Thoracic aorta (tissue), 2 donors: ENCODE measurements at places on chromosomes 16 and 17. TPM values are rescaled to one million over a fixed set of nuclear protein-coding genes. Genes with fewer than 3 reads are reported as not detected.

The OR4D1 gene
- total RNA-seq: not detected

GRCh38 chr17:76966486-76967181 lies 98.4 kb downstream of the MGAT5B start:
- DNase-seq: no peak

DNA sequence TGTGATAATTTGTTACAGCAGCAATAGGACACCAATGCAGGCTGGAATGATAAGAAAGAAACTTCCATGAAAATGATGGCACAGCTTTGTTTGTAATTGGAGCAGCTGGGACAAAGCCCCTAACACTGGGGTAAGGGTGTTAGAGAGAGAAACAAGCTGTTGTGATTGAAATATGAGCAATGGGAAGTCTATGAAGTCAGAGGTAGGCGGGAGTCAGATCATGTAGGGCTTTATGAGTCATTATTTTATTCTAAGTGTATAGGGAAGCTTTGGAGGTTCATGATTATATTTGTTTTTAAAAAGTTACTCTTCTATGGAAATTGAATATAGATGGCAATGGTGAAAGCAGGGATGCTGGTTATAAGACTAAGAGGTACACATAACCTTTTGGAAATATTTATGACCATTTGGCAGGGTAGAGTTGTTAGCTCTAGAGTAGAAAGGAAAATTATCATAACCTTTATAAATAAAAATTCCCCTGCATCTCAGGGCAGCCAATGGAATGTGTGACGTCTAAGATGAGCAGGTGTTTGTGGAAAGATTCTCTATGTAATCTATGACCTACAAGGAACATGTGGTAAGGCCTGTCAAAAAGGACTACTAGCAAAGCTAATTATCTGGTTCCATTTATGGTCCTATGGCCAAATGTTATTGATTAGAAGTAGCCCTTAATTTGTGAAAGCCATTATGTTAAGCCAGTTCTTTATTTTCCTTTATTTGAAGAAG lies 85.6 kb downstream of the KCNJ2 start:
- DNase-seq: no peak

The ZFHX3 gene
- total RNA-seq: 57.7 TPM

DNA sequence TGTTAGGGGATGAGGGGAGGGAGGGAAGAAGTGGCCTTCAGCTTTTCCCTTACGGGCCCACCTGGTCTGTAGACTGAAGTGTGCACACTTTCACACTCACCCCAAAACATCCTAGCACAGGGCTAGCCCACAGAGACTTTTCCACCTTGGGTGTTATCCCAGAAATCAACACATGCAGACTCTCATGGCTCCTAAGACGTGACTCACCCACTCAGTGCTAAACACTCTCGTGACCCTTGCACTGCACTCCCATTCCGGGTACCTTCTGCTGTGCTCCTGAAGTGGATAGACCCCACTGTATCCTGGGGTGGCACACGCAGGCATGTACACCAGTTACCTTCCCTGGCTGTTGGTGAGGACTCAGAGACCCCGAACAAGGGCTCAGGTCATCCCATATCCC lies 23.0 kb upstream of the ABCC3 start:
- DNase-seq: no peak

The SPNS3 gene
- total RNA-seq: not detected

The KRT36 gene
- total RNA-seq: not detected

DNA sequence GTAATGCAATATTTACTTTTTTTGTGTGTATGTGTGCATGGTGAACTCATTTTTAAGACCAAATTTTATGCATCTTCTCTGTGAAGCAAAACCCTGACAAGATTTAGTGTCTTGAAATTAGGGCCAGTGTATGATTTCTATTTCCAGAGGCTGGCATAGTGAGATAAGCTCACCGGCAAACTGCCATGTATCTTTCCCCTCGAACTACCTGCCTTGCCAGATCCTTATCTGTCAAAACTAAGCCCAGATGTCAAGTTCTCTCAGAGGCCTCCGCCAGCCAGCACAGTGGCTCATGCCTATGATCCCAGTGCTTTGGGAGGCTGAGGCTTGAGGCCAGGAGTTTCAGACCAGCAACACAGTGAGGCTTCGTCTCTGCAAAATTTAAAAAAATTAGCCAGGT lies 10.0 kb downstream of the USP32 start:
- no peak for DNase-seq

The NEUROD2 gene
- total RNA-seq: not detected

GRCh38 chr17:79273660-79274059 lies 199.0 kb downstream of the ENGASE start:
- DNase-seq: no peak

DNA sequence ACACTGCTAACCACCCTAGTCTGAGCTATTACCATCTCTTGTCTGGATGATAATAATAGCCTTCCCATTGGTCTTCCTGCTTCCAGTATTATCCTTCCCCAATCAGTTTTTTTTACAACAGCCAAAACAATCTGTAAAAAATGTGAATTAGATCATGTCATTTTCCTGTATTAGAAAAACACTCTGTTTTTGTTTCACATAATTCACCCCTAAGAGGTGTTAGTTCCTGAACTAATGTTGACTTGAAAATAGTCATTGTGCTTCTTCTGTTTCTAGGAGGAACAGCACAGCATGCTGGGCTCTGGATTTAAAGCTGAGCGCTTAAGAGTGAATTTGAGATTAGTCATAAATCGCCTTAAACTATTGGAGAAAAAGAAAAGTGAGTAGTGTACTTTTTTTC lies 20.0 kb downstream of the IST1 start:
- no peak for DNase-seq

DNA sequence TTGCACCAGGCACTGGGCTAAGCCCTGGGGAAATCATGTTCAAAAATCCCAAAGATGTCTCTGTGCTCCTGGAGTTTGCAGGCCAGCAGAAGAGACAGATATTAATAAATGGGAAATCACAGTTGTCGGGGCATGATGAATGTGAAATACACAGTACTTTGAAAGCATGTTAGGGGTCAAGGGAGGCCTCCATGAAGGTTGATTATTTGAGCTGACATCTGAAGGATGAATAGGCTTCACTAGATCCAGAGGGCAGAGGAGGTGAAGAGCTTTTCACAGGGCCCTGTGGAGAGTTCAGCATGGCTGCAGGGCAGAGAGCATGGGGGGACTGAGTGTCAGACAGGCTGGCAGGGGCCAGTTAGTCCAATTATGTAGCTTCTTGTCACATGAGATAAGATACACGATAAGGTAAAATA lies 2.6 kb downstream of the ANKRD40CL start:
- DNase-seq: no peak

- DNase-seq: no peak
These were observed 502.7 kb upstream of the HSBP1 start for GRCh38 chr16:83305092-83305491.

The MARCHF10 gene
- not detected for total RNA-seq

GRCh38 chr17:77961741-77962140 lies 3.2 kb downstream of the TNRC6C start:
- DNase-seq: no peak

- no peak for DNase-seq
These were observed 109.8 kb downstream of the GOSR1 start for GRCh38 chr17:30586818-30587595.

DNA sequence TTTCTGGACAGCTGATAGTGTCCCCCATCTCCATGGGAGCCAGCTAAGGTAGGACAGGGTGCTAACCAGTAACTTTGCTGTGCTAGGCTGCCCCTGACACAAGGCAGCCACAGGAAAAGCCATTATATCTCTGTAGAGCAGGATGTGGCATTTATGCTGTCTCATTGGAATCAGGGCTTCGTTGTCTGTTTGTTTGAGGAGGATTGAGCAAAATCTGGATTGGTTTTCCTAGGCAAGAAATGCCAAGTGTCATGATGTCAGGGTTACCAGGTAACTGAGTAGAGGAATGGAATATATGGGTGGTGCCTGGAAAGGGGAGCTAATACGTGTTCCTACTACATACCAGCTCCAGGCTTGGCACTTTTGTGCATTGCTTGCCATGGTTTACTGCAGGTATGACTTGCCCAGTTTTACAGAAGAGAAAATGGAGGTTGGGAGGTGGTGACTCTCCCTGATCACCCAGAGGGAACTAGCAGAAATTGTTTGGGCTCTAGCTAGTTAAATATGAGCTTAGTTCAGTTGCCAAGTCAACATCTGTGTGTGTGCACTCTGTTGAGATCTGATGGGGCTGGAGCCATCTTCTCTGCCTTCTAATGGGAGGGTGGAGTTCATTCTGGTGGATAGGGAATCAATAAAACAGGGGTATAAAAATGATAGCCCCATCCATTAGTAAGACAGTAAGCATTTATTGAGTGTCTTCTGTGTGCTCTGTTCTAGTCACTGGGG lies 33.9 kb downstream of the GNAO1 start:
- DNase-seq: no peak

GRCh38 chr16:89189358-89190025 lies 10.8 kb downstream of the SLC22A31 start:
- DNase-seq: no peak

The MYO18A gene
- total RNA-seq: 332 TPM

GRCh38 chr17:77801545-77802332 lies 156.8 kb upstream of the TNRC6C start:
- no peak for DNase-seq

- DNase-seq: no peak
These were observed 5.3 kb downstream of the MAF start for GRCh38 chr16:79595231-79595641.

GRCh38 chr16:49121636-49122035 lies 160.0 kb downstream of the CBLN1 start:
- DNase-seq: no peak

DNA sequence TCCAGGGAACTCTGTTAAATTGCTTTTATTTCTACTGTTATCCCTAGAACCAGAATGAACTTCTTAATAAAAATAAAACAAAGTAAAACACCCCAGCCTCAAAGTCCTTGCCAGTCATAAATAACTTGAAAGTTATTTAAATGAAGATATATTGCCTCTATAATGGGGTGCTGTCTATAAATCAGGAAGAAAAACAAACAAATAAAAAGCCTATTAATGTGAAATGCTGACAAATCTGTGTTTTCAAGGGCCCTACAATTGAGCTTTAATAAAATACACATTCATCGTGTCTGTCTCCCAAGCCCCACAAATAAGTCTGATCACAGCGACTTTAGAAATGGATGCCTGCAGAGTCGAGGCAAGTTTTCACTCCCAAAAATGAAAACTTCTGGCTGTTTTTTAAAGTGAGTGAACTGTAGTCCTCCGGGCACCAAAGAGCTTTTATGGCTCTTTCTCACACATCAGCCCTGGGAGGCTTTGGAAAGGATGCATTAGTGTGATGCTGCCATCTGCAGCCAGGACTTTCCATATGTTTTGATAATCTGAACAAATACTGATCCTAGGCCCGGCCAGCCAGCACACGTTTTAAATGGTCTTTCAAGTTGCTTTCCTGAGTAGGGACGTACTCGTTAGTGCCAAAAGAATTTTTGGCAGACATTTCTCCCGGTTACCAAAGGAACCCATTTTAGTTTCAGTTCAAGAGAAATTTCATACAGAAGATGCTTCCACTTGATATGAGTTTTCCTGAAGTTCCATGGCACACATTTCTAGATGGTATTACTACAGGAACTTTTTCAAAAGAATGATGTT lies 16.3 kb downstream of the NACA2 start:
- no peak for DNase-seq

GRCh38 chr16:4936181-4936990 lies 562 bp downstream of the PPL start:
- DNase-seq: no peak

The SMTNL2 gene
- 2.6 TPM for total RNA-seq

DNA sequence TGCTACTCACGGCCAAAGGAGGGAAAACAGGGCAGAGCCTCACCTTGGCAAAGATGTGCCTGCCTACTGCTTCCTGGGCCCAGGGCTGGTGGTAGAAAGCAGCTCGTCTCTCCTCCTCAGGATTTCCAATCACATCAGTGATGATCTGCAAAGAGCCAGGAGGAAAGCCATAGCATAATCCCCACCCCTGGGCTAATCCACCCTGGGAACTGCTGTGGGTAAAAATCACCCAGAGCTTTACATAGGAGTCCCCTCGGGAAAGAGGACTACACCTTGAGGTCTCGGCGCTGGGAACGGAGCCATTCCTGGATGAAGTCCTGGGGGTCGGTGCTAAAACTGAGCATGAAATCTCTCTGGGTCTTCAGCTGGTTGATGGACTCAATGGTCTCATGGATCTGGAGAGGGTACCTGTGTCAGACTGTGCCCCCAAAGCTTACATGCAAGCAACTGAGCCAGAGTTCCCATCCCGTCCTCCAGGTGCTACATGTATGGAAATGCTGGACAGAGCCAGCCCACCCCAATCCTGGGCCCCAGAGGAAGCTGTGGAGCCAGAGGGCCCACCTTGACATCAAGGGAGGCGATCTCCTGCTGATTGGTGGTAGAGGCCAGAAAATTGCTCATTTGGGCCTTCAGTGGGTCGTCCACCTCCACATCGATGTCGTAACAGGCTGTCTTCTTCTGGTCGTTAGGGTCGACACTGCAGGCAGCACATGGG lies 5.7 kb upstream of the FTSJ3 start:
- no peak for DNase-seq
